Glutamatergic neuron (in vitro differentiated cells): ENCODE measurements at places on chromosomes 7 and 10. TPM values are rescaled to one million over a fixed set of nuclear protein-coding genes. Genes with fewer than 3 reads are reported as not detected.

- no peak for DNase-seq
Observed at GRCh38 chr10:131769571-131770410, 131.0 kb upstream of the PPP2R2D start.

DNA sequence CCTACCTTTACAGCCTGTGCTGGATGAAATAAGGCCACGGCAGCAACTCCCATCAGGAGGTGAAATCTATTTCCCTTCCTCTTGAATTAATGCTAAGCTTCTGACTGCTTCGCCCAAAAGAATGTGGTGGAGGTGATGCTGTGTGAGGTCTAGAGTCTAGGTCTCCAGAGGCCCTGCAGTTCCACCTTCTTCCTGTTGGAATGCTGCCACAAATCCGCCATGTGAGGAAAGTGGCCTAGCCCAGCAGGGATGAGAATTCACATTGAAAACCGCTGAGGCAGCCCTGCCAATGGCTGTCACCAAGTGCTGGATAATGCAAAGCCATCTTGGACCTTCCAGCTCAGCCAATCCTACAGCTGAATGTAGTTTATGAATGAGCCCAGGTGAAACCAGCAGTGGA, 28.0 kb downstream of the RHOBTB1 start:
- no peak for DNase-seq

GRCh38 chr7:125877246-125877645, 947.6 kb upstream of the POT1 start:
- DNase-seq: no peak

ATG9B gene
- 9.4 TPM for total RNA-seq

- peak; percentile 92 for DNase-seq
Observed at GRCh38 chr10:78407009-78407711, 373.5 kb downstream of the RPS24 start.
